Cardiac septum (tissue), 1 donor: ENCODE measurements at places on chromosomes 6 and 20. TPM values are rescaled to one million over a fixed set of nuclear protein-coding genes. Genes with fewer than 3 reads are reported as not detected.

The PCNA gene
- total RNA-seq = 16.7 TPM

The PNLDC1 gene
- total RNA-seq = not detected

The NKX2-4 gene
- total RNA-seq = not detected

The HLA-DRA gene
- 94.0 TPM for total RNA-seq

The ZBTB12 gene
- total RNA-seq = 5.2 TPM

- no peak for DNase-seq
These were observed 58.7 kb upstream of the EMILIN3 start for GRCh38 chr20:41425180-41425884.

DNA sequence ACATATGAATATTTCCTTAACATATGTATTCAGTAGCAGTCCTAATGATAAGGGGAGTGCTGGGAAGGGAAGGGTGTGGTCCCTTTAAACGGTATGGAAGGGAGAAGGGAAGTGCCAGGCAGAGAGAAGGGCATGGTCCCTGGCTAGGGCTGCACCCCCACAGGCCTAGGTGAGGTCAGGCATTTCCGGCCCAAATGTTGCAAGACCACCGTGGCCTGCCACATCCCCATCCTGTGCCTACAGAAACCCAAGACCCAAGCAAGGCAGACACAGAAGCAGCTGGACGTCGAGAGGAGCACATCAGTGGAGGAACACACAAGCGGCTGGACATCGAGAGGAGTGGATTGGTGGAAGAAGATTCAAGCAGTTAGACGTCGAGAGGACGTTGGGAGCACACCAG lies 5.9 kb downstream of the RRAGD start:
- peak; percentile 77 for DNase-seq

DNA sequence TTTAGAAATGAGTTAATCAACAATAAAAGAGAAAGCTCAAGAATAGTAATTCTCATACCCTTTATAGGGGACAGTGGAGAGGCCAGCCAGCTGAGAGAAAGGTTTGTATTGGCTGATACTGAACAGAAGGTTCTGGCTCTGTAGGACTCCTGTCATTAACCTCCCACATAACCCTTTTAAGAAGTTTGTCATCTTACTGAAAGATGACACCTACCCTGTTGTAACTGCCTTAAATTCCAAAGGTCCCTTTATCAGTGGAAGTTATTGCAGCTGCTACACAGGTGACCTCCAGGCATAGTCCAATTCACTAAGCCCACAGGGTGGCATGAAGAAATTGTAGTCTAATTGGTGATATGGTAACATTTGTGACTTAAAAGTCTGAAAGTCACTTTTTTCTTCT lies 790.1 kb downstream of the TENT5A start:
- DNase-seq = no peak

- no peak for DNase-seq
These were observed 203.4 kb downstream of the PTPRT start for GRCh38 chr20:42986143-42986773.

GRCh38 chr6:24899136-24899996 lies 36.4 kb downstream of the RIPOR2 start:
- DNase-seq = no peak

DNA sequence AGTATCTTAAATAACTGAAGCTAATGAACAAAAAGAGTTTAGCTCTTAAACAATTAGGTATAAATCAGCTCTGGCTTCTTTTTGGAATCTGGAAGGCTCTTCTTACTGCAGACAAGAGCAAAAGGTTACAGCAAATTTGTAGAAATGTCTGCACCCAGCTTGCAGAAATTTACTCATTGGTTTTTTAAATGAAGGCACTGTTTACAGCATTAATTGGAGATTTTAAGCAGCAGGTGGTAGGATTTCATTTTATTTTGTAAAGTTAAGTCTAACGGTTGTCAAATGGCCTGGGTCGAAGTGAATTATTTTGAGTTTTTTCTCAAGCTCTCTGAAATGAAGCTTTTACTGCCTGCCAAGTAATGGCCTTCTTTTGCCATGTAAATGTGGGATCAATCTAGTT lies 102.1 kb downstream of the NRSN1 start:
- DNase-seq = no peak

GRCh38 chr6:151763938-151764680 lies 43.4 kb upstream of the ESR1 start:
- DNase-seq = peak; percentile 93

- no peak for DNase-seq
These were observed 207.1 kb downstream of the NFATC2 start for GRCh38 chr20:51335329-51335841.

DNA sequence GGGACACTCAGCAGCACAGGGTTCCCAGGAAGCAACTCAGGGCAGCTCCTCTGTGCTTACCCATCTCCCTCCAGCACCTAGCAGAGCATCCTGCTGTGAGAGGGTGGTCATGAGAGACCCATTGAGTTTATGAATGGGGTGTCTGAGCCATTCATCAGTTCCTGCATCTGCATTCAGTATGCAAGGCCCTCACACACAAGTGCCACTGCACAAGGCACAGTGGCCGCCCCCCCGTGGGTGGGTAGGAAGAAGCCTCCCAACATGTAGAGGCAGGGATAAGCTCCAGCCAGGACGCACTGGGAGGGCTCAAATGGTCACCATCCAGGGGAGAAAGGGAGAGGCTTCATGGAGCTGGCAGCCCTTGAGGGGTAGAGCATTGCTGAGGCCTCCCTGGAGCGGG lies 43.0 kb downstream of the FOXP4 start:
- DNase-seq = no peak

DNA sequence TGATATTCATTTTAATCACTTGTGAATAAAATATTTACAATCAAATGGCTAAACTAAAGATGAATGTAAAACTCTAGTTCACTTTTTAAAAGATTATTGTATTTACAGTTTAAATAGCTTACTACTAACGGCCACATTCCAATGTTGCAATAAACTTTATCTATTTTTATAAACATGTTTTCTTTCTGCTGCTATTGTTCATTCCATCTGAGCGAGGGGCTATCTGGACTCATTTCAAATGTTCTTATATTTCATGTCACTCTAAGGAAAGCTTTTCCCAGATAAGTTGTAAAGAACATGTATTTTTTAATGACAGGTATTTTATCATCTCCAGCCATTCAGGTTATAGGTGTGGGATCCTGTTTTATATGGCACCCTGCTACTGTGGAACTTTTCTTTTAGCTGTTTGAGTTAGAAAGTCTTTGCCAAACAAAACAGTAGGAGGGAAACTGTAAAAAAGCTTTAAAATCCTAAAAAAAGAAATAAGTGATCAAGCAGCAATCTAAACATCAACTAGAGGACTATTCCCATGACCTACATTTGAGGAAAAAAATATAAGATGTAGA lies 42.5 kb downstream of the HMGCLL1 start:
- DNase-seq = no peak

DNA sequence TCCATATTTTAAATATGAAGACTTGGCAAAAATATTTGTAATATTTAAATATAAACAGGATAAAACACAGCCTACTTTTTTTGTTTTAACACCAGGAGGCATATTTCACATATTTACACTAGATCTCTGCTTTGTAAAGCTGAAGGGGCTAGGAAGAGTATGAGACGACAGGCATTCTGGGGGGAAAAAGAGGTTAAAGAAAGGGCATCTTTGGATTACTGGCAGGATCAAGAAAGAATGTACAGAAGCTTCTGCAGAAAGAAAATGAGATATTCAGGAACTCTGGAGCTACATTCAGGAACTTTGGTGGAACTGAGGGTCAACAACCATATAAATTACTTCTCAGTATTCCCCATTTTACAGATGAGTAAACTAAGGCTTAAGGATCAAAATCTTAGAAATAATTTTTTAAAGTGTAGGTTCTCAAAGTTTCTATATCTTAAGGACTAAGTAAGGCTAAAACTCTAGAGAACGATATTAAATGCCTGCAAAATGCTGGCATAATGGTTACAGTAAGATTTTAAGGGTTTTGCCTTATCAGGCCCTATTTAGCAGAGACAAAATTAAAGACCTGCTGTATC lies 156.5 kb downstream of the CDK19 start:
- no peak for DNase-seq

DNA sequence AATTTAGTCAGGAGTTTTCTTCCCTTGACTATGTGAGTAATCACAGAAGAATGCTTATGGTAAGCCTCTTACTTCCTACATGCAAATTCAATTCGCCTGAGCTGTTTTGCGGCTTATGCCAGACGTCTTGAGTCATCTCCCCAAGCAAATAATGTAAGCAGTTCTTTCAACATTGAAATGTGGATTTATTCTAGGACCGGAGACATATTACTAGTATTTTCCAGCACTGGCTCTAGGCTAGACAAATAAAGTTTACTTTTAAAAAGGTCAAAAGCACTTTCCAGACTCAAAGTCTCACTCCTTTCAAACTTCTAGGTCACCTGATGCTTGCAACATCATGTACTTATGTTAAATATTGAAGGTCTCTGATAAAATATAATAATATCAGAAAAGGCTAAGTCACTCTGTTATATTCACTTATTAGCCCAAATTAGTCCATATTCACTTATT lies 38.1 kb upstream of the NOX3 start:
- DNase-seq = no peak

DNA sequence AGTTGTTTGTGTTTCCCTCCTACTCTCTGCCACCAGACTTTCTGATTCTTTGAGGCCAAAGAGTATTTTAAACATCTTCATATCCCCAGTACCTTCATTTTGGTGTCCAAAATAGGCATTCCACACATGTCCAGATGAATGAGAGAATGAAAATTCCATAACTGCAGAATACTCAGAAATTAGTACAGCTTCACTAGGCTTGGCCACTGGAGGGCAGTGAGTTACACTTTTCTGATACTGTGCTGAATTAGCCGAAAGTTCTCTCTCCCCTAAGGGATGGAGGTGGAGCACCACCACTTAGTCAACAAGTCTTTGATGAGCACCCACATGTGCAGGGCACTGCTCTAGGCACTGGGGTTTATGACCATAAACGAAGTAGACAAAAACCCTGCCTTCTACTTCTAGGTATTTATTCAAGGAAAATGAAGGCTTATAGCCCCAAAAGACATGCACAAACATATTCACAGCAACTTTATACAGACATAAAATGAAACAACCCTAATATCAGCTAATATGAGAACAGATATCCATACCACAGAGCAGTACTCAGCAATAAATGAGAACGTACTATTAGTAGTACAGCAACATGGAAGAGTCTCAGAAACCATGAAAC lies 46.1 kb upstream of the TMEM217 start:
- DNase-seq = no peak

GRCh38 chr6:6803180-6803977 lies 214.9 kb downstream of the LY86 start:
- peak; percentile 88 for DNase-seq

DNA sequence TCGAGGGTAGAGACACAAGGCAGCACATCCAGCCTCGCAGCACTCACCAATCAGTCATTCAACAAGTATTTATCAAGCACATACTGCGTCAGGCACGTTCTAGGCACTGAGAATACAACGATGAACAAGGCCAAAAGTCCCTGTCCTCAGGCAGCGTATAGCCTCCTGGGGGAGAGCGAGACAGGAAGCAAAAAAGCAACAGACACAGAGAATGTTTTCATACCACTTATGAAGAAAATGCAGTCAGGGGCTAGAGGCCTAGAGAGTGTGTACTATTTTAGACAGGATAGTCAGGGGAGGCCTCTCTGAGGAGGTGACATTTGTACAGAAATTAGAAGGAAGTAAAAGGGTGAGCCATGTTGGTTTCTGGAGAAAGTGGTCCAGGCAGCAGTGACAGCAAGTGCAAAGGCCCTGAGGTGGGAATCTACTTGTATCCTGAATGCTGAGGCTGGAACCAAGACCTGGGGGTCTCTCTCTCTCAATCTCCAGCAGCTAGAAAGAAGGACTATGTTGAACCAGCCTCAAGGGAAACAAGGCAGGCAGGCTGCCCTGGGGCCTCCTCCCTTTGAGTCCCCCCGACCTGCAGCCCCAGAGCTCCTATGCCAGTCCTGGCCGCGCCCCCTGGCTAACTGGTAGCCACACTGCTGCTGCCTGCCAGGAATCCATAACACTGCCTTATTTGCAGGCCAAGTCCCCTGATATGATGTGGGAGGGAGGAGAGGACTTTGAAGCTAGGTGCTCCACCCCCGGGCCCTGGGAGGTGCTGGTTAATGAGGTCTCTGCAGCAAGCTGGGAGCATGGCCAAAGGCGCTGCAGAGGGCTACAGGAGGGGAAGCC lies 151.2 kb downstream of the GRM4 start:
- DNase-seq = peak; percentile 27

DNA sequence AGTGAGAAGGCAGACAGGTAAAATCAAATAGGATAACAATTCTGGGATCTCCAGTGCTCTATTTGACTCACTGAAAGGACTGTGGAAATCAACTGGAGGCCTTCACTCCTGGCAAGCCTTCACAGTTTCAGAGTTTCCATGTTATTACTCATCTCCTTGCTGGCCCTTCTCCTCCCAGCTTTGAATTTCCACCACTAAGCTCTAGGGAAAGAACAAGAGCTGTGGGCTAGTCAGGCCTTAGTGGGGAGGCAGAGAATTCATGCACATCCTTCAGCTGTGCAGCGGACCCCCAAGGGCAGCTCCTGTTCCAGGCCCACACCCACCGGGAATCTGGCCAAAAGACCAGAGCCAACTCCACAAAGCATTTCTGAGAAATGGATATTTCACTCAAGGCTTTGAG lies 26.0 kb downstream of the MYLIP start:
- peak; percentile 77 for DNase-seq

DNA sequence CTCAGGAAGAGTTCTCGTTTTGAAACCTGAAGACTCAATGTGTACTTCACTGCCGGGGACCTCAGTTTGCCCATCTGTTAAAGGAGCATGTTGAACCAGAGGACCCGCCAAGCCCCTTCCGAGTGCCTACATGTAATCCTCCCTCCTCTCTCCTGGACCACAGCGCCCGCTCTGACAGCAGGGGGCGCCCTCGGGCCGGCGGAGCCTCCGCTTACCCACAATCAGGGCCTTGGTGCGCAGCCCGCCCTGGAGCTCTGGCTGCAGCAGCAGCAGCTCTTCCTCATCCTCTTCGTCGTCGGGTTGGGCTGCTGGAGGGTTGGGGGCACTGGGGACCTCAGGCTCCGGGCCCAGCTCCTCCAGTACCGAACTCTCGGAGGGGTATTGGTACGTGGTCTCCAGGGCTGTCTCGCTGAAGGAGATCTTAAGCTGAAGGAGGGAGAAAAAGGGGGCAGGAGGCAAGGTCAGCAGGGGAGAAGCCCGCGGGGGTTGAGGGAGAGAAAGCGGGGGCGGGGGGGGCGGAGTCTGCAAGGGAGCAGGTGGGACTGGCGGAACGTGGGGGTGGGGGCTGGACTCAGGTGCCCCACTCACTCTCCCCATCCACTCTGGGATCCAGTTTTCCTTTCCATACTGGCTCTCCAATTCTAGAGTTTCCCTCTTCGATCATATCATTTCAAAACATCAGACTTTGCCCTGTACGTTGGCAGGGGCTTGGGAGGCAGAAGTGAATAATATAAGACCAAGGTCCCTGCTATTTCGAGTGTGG lies 6.3 kb upstream of the DHX16 start:
- DNase-seq = peak; percentile 96
